ENCODE measurements at places on chromosomes 1 and 21. TPM values are rescaled to one million over a fixed set of nuclear protein-coding genes. Genes with fewer than 3 reads are reported as not detected.

The LAX1 gene
- total RNA-seq = not detected

The SMIM1 gene
- 0.82 TPM for total RNA-seq

GRCh38 chr1:50393522-50394120 is 29.6 kb downstream of the DMRTA2 start:
- no peak for DNase-seq

DNA sequence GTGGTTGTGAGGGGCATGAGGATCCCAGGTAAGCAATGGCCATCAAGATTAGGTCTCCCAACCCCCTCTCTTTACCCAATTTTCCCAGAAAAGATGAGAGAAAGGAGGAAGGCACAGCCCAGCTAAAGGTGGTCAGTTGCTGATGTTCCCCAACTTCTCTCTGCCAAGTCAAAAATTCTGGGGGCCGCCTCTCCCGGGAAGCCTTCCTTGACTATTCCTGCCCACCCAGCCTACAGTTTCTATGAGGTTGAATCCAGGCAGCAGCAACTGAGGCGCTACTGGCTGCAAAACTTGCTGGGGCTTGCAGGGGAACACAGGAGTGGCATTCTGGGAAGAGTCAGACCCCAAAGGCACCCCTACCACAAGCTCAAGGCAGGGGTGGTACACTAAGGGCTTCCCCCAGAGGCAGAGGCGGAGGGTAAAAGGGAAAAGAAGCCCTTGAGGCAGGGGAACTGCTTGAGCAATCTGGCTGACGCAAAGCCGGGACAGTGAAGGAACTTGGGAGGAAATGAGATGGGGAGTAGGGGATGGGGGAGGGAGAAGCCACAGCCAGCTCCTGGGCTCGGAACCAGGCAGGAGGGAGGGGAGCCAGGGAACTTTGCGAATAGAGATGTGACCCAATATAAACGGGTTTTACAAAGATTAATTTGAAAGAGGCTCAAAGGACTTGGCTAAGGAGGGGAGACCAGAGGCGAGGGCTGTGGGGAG is 31.2 kb downstream of the SDC3 start:
- no peak for DNase-seq

GRCh38 chr1:92538048-92538412 is 51.3 kb upstream of the GFI1 start:
- DNase-seq = no peak

- no peak for DNase-seq
Observed at GRCh38 chr1:192691041-192691440, 55.1 kb downstream of the RGS13 start.
